ENCODE measurements at places on chromosomes 3 and 15. TPM values are rescaled to one million over a fixed set of nuclear protein-coding genes. Genes with fewer than 3 reads are reported as not detected.
A peak's percentile ranks its signal among the peaks of the same experiment; 100 is the strongest.

DNA sequence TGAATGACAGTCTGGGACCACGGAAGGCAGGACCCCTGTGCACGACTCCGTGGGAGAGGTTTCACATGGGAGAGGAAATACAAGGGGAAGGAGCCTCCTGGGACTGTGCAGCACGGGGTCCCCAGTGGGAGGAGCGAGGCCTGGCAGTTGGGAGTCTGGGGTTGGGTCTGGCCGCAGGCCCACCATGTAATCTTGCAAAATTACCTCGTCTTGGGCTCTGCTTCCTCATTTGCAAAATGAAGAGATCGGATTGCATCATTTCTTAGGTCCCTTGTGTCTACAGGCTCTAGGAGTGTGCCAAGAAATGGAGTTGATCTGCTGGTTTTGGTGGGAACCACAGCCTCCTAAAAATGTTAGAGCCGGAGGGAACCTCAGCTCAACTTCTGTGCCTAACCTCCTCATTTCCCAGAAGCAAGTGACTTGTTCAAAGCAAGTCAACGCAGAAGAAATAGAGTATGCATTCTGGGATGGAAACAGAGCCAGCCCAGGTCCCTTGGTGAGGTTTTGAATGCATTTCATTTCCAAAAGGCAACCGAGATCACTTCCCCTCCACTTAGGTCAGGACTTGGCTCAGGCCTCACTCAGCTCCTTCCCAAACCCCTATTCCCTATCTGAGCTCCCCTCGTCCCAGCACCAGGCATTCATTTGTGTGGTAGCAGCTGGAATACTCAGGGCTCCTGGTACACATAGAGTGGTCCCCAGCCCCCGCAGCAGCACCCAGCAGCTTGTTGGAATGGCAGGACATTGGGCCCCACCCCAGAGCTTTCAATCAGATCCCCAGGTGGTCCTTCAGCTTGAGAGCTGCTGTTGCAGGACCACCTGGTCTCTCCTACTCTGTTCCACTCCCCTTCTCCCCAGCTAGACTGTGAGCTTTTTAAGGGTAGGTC is 267.7 kb downstream of the XXYLT1 start:
- DNase-seq, result no peak

GRCh38 chr3:53425936-53426335 is 68.5 kb upstream of the CACNA1D start:
- DNase-seq, result no peak

DNA sequence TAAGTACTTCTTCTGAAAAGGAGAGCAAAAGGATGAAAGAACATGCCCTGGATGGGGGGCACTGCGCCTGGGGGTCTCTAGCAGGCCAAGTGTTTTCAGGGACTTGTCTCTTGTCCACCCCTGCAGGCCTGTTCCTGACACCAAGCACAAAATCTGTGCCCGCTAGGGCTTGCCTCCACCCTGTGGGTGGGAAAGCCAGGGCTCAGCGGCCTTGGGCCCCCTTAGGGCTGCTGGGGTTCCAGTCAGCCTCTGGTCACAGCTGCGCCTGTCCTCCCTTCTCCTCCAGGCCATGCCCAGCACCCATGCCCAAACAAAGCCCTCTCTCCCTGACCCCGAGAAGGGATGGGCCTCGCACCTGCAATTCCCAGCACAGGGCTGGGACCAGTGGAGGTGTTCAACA is 71.1 kb upstream of the TRPM1 start:
- no peak for DNase-seq

DNA sequence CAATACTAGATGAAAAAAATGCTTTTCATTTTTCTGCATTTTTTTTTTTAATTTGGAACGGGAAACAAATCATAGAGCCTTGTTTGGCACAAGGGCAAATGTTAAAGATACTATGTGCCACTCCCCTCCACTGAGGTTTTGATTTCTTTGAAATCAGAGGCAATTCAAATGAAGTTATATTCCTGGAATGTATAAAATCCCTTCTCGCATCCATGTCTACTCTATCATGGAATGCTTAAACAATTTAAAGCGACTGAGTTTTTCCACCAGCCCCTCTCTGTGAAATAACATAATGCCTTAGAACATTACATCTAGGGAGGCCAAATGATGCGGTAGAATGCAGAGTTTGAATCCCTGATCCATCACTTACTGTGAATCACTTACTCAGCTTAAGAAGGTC is 69.7 kb downstream of the FMN1 start:
- no peak for DNase-seq

- DNase-seq, result no peak
Observed at GRCh38 chr3:46700772-46701171, 420 bp upstream of the TMIE start.

GRCh38 chr15:41949401-41950126 is 22.8 kb downstream of the EHD4 start:
- DNase-seq, result no peak

GRCh38 chr3:157815739-157816138 is 290.5 kb downstream of the SHOX2 start:
- no peak for DNase-seq

- no peak for DNase-seq
Observed at GRCh38 chr15:74327756-74328155, 39.7 kb downstream of the CYP11A1 start.

- peak; percentile 67 for DNase-seq
Observed at GRCh38 chr3:122560680-122561079, 3.4 kb downstream of the PARP9 start.

DNA sequence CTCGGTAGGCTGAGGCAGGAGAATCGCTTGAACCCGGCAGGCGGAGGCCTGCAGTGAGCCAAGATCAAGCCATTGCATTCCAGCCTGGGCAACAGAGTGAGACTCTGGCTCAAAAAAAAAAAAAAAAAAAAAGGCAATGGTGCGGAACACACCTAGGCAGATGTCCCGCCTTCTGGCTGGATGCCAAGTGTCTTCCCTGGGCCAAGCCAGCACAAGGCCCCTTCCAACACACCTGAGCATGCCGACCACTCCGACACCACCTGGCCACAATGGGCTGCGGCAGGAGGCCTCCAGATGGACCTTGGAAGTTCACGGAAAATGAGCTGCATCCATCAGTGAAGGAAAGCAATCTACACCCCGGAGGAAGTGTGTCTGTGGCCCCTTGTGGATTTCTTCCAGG is 19.0 kb downstream of the NUP210 start:
- DNase-seq, result no peak

DNA sequence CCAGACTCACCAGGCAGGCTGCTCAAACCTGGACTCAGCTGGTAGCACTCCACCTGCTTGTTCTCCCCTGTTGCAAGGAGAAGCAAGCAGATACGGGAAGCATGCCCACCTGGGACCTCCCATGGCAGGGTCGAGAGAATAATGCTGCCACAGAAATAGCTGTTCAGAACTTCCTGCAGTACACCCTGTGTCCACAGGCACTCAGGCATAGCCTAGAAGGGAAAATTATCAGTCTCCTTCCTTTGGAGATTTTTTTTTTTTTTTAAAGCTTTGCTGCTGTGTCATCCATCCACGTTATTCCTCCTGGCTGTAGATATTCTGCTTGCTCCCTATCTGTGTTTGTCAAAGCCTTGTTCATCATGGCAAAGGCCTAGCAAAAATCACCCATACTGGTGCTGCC is 32.7 kb upstream of the RPS17 start:
- no peak for DNase-seq

- no peak for DNase-seq
Observed at GRCh38 chr3:23480329-23480714, 277.2 kb downstream of the UBE2E2 start.

- DNase-seq, result no peak
Observed at GRCh38 chr15:65329984-65330735, 25.7 kb downstream of the RNU5B-1 start.

- peak; percentile 61 for DNase-seq
Observed at GRCh38 chr3:191329654-191330529, at the start of gene UTS2B. Gene UTS2B (minus strand): TSS chr3:191330526. CDS start chr3:191282189, 48,337 bp downstream.

- DNase-seq, result peak; percentile 25
Observed at GRCh38 chr3:54962200-54962599, 34.3 kb upstream of the LRTM1 start.

DNA sequence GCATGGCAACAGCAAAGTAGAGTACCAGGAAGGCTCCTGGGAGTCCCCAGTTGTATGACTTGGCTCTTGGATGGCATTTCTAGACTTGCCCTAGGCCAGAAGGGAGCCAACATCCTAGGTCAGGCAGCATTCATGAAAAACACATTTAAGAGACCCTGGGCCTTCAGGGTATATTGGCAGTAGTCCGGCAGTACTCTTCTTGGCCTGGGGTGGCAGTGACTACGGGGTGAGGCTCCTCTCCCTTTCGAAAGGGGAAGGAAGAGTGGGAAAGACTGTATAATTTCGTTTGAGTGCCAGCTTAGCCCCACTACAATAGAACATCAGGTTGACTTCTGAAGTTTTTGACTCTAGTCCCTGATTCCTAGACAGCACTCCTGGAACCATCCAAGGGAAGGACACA is 136.4 kb downstream of the ZIC4 start:
- DNase-seq, result no peak

ACSBG1 gene
- under 0.01 TPM for total RNA-seq

DNAH12 gene
- total RNA-seq, result 0.24 TPM

DUOXA2 gene
- not detected for total RNA-seq

NT5DC2 gene
- 73.0 TPM for total RNA-seq

CLRN1 gene
- total RNA-seq, result not detected

Measured in mammary epithelial cell (primary cell).